Activated CD4-positive, CD25-positive, alpha-beta regulatory T cell treated with anti-CD3 and anti-CD28 coated beads, Interleukin-2, amount 50 U/mL, for 72 hours (primary cell): ENCODE measurements at places on chromosomes 7 and 10.

- DNase-seq, result no peak
Measured at GRCh38 chr7:111476586-111477293, 85.6 kb downstream of the IMMP2L start.

DNA sequence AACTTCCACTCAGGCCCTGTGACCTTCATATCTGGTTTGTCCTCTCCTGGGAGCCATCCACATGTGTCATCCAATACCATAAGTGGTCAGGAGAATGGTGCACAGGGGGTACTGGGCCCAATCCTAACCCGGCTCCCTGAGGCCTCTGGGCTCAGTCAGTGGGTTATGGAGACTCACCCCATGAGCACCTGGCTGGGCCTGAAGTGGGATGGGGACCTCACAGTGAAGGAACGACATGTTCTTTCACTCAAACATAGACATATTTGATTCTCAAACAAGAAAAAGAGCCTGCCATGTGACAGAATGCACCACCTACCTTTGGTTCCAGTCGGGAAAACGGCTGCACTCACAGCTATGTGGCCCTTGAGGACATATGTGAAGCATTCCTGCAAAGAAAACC, 51.8 kb downstream of the XPNPEP1 start:
- DNase-seq, result no peak

DNA sequence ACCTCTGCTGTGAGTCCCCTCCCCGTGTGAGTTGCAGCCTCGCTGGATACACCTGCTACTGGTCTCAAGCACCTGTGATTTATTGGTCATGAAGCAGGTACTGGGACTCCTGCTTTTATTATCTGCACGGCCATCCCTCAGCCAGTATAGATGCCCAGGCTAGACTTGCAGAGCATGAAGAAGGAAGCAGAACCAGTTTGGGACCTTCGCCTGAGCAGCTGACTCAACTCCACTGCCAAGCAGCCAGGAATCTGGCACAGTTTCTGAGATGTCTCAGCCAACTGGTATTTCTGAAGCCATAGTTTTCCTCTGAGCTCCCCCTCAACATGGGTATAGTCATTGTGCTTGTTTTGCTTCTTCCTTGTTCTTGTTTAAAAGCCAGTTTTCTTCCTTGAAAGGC, 28.0 kb upstream of the SLC39A12 start:
- no peak for DNase-seq

GRCh38 chr10:31912289-31912688, 16.3 kb downstream of the ARHGAP12 start:
- DNase-seq, result no peak

GRCh38 chr10:74745449-74745848, 81.0 kb upstream of the KAT6B start:
- no peak for DNase-seq

DNA sequence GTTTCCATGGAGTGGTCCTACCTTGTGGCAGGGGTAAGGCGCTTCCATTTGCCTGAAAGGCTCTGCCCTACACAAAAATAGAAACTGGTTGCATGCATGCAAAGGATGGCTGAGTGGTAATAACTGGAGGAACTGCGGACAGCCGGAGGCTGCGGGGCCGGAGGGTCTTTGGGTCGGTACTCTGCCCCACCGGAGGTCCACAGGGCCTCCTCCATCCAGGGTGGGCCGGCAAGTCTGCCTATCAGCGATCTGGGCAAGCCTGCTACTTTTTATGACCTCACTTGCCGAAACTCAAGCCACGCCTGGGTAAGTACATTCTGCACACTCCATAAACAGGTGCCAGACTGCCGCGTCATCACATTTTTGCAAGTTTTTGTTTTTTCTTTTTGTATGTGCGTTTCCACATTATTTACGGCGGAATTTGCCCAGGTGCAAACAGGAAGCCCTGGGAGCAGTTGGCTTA, 30.0 kb downstream of the TACC2 start:
- no peak for DNase-seq

GRCh38 chr7:112414855-112415490, 35.3 kb upstream of the IFRD1 start:
- no peak for DNase-seq

DNA sequence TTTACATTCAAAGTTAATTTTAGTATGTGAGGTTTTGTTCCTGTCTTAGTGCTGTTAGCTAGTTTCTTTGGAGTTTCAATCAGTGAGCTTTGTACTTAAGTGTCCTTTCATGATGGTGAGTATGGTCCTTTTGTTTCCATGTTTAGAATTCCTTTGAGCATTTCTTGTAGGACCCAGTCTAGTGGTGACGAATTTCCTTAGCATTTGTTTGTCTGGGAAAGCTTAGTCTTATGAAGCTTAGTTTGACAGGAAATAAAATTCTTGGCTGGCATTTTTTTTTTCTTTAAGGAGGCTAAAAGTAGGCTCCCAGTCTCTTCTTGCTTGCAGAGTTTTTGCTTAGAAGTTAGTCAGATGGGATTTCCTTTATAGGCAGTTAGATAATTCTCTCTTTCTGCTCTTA, 209.2 kb upstream of the SEMA3C start:
- DNase-seq, result no peak

DNA sequence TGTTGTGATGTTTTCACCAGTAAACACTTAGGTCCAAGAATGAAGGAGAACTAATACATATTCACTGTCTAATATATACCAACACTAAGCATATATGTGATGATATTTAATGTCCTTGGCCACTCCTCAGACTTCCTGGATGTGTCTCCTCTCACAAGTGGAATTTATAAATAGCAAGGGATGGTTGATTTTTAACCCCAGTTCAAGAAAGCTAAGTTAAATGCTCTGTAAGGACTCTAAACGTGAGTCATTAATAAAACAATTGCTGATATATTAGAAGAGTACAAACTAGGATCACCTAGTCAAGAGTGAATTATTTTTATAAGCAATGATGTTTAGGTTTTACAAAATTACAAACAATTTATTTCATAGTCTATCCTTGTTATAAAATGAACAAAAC, 355.9 kb upstream of the TMEM229A start:
- DNase-seq, result no peak

- no peak for DNase-seq
Measured at GRCh38 chr7:115680921-115681320, 349.6 kb downstream of the TFEC start.

DNA sequence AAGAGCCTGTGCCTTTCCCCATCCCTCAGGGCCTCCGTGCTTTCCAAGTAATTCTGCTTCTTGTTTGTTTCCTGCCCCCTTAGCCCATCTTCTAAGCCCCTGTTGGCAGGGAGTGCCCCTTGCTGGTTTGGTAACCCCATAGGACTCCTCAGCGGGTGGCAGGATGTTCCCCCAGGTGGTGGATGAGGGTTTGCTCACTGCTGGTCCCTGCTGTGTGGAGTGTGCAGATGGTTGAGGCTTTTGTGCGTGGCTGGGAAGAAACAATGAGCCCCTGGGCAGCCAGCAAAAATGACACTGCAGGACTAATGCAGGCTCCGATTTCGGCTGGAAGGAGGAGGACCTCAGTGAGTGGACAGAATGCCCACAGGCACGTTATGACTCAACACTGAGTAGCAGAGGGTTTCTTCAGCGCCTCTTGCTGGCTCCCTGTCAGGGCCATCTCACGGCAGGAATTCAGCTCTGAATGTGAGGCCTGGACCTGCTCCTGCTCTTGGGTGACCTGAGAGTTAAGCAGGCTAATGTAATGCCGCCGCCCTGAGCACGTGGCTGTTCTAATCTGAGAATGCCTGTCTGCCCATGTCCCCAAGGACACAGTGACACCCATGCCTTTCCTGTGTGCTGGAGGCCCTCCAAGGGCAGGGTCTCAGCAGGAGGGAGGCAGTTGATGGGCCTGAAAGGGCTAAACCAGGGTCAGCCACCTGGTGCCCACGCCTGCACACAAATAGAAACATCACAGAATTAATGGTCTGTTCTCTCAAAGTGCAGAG, 16.6 kb downstream of the BAG3 start:
- DNase-seq, result no peak

GRCh38 chr10:61138708-61139591, 195.0 kb upstream of the RHOBTB1 start:
- no peak for DNase-seq

GRCh38 chr10:118259288-118259906, 82.7 kb downstream of the FAM204A start:
- no peak for DNase-seq

- DNase-seq, result no peak
Measured at GRCh38 chr10:4170633-4171314, 385.8 kb upstream of the KLF6 start.

- DNase-seq, result no peak
Measured at GRCh38 chr7:18577096-18577771, 81.7 kb downstream of the HDAC9 start.

DNA sequence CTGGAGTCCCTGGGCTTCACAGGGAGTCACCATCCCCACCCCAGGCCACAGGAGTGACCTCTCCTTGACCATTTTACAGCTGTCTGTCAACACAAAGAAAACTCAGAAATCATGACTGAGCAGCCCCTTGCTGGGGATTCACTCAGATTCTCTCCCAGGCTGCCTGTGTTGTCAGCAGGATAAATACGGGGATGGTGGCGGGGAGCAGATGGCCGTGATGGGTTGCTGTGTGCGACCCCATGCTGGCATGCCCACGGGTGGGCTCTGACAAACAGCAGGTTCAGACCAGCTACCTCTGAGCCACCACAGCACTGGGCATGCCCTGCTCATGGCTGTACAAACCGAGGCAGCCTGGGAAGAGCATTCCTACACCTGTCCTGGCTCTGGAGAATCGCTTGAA, 136.1 kb downstream of the SLIT1 start:
- DNase-seq, result no peak

- DNase-seq, result peak; percentile 33
Measured at GRCh38 chr7:32957326-32958045, at the start of gene FKBP9. Gene FKBP9, plus strand, starts transcription at chr7:32957440. Its CDS starts 134 bp downstream, at chr7:32957574.

GRCh38 chr10:73798087-73798486, 12.7 kb downstream of the ZSWIM8 start:
- DNase-seq, result no peak

DNA sequence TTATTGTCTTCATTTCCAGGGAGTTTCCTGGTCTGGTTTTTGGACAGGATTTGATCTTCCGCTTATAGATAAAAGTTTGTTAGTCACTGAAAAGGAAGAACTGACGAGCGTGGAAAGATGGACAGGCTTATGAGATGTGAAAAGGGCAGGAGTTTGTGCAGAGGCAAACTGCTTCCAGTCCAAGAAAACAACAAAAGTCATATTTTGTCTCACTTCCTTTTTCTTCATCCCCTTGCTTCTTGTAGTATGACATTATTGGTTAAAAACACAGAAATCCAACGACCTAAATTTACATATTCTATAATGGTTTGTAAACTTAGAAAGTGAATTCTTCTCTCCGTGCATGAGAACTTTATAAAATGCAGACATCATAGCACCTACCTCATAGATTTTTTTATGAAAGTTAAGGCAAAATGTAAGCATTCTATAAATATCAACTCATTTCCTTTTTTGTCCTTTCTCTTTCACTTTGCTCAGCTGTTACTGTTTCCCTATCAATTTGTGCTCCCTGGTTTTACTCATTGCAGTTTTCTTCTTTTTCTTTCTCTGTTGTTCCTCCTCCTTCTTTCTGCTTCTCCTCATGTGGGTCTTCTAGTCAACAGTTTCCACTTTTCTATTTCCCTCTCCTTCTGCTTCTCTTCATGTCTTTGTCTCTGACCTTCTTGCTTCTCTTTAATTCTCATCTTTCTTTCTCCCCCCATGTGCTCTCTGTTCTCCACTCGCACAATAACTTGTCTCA, 370.2 kb downstream of the ARL4A start:
- no peak for DNase-seq

DNA sequence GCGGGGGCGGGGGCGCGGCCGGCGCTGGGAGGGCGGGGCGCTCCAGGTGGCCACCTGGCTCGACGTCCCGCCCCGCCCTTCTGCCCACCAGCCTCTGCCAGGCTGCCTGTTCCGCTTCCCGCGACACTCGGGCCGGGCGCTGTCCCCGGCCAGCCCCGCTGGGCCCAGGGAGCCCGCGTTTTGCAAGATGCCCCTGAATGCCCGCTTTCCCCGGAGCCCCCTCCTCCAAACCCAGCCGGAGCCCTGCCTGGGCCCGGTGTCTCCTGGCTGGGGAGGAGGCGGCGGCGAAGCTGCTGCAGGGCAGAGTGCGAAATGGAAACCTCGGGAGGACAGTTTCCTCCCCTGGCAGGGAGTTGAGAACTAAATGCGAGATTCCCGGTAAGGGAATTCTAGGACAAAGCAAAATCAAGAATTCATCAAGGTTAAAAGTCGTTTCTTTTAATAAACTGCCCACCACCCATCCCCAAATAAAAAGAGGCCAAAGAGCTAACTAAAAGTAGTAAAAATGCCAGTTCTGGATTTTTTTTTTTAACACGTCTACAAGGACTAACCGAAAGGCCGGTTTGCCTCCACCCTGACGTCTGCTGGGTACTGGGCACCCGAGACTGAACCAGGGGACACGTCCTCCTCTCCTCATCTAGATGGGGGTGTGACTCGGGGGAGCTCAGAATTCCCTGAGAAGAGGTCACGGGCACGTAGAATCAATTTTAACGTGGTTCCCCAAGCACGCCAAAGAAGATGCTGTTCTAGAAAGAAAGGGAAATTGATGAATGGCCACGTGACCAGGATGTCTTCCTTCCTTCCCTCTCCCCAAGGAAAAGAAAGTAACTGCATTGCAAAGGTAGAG, 200.4 kb upstream of the NFE2L3 start:
- no peak for DNase-seq

GRCh38 chr7:157751951-157752673, 415.3 kb downstream of the DNAJB6 start:
- no peak for DNase-seq

DNA sequence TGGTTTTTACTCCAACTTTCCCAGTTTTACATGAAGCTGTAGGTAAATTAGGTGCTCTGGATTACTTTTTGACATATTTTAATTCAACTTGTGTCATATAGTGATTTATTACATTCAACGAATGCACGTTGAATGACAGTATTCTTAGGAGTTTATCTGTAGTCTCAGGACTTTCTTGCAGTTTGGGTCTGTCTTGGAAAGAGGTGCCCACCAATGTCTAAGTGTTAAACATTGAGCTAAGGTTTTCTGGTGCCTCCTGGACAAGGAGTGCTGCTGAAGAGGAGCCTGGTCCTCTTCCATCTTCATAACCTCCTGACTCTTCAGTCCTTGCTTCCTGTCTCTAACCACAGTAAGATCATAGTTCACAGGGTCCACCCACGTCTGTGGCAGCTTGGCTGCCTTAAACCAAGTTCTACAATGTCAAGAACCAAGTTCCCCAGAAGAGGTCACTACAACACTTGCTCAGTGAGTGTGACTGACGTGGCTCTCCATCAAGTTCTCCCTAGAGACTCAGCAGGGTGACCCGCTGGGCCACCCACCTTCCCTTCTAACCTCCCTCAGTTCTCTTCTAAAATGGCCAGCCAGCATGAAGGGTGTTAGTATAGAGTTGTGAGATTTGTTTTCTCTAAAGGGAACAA, 6.1 kb downstream of the NPY start:
- no peak for DNase-seq

GRCh38 chr7:140200061-140200989, 23.5 kb upstream of the KDM7A start:
- no peak for DNase-seq

GRCh38 chr7:50589364-50589763, 24.2 kb upstream of the DDC start:
- DNase-seq, result no peak

DNA sequence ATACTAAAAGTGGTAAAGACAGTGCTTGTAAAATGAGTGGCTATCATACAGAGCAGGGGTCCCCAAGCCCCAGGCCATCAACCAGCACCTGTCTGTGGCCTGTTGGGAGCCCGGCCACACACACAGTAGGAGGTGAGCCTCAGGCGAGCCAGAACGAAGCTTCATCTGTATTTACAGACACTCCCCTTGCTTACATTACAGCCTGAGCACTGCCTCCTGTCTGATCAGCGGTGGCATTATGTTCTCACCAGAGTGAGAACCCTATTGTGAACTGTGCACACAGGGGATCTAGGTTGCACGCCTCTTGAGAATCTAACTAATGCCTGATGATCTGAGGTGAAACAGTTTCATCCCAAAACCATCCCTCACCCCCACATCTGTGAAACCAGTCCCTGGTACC, 58.7 kb downstream of the ITGA8 start:
- no peak for DNase-seq
